Head of caudate nucleus (tissue), 42 donors: ENCODE measurements at places on chromosomes 12 and 14.

- no peak for DNase-seq
Measured at GRCh38 chr12:30357766-30358490, 337.7 kb downstream of the IPO8 start.

- DNase-seq, result peak; percentile 53
Measured at GRCh38 chr14:60349663-60350365, 100.8 kb downstream of the PPM1A start.

DNA sequence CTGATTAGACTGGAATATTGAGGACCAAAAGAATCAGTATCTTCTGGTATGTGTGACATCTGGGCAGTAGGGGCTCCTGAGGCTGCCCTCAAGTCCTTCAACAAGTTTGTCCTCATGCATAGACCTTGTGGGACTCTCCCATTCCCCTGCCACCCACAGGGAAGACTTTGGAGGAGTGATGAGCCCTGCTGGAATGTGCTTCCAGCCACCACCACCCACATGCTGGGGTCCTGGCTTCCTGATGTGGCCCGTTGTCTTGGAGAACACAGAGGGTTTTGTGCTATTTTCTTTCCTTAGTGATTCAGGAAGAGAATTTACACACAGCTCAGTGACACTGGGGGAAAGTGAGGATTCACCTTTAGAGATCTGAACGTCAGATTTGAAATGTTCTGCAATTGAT lies 29.2 kb upstream of the SEL1L start:
- DNase-seq, result no peak

- DNase-seq, result no peak
Measured at GRCh38 chr12:122449317-122449716, 26.8 kb upstream of the CLIP1 start.

DNA sequence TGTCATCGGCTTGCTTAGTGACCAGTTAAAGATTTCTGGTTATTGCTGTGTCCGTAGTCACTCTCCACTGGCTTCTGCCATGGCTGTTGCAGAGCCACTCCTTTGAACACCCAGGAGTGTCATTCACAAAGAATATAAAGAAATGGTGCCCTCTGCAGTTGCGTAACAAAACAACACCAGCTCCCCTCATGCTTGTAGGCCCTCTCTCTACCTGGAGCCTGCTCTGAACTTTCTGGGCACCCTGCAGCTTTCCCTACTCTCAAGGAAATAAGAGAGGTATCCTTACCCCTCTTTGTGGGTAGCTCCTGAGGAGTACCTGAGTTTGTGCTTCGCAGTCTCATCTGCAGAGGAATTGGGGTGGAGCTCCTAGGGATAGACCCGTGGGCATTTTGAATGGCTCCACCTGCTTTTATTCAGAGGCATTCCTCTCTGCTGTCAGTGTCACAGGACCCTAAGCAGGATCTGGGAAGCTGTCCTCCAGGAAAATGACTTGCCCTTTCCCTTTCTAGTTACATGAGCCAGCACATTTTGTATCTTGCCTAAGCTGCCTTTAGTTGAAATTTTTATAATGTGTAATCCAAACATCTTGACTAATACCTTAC lies 97.2 kb upstream of the TMEM260 start:
- DNase-seq, result no peak

DNA sequence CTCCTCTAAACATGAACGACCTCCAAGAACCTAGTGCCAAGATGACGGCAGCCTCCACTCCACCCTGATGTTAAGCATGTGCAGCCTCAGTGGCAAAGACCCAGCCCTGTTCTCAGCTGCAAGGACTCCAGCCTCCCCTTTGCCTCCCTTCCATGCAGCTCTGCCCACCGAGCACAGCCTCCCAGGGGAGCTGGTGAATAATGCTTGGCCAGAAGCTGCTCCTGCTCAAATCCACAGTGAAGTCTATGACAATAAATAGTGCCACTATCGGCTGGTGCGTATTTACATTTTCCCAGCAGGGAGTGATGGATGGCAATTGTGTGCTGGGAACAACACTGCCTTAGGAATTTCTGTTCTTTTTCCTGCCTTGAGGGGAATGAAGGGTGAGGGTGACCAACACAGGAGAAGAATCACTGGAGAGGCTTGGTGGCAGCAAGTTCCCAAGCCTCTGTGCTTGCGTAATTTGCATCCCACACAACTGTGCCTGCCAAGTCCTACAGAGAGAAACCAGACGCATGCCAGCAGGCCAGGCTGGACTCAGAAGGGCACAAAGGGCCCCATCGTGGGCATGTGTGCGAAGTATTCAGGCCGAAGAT lies 29.9 kb upstream of the TC2N start:
- peak; percentile 80 for DNase-seq

DNA sequence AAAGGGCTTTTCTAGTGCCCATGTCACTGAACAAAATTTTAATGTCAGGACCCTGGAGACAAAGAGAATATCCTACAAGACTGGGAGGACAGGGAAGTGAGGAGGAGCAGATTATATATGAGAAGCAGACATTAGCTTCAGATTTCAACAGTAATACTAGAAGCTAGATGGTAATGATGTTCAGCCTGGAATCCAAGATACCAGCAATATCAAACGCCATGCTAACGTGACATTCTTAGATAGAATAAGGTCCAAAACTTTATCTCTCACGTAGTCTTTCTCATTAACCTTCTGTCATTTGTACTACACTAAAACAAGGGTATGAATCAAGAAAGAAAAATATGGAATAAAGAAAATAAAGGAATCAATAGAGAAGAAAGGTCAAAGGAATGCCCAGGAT lies 18.7 kb downstream of the SOS2 start:
- DNase-seq, result no peak

GRCh38 chr14:77123381-77124325 lies 17.9 kb downstream of the ZDHHC22 start:
- peak; percentile 83 for DNase-seq

DNA sequence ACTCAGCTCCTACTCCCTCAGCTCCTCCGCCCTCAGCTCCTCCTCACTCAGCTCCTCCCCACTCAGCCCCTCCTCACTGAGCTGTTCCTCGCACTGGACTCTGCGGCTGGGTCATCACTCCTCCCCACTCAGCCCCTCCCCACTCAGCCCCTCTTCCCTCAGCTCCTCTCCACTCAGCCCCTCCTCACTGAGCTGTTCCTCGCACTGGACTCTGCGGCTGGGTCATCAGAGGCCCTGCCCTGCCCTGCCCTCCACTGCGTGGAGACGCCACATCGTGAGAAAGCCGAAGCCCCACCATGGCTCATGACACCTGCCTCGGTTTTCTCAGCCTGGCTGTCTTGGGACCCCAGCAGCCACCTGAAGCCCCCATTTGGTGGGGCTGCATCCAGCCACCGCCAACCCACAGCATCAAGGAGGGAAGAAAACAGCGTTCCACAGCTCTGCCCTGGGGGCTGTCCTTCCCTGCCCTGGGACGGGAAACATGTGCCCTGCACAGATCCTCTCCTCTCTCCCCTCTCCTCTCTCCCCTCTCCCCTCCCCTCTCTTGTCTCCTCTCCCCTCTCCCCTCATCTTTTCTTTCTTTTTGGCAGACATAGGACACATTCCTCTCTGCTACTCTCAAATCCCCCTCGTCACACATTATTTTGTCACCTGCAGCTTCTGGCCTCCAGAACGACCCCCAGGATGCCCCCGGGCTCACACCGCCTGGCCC lies 17.7 kb downstream of the NOC4L start:
- DNase-seq, result no peak

DNA sequence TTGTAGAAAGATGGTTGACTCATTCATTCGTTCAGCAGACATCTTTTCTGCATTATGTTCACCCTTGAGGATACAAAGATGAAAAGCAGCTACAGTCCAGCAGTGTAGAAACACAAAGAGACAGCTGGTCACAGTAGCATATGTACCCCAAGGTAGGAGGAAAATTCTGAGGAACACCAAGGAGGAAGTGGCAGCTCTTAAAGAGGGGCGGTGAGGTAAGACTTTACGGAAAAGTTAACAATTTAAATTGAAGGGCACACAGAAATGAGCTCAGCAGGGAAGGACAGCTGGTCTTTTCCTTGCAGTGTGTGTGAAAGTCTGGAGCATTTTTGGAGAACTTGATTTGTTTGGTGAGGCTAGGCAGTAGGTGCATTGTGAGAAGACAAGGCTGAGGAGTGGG lies 3.5 kb downstream of the SLC35E3 start:
- no peak for DNase-seq

- DNase-seq, result no peak
Measured at GRCh38 chr14:99224116-99224910, 47.7 kb downstream of the BCL11B start.

- DNase-seq, result no peak
Measured at GRCh38 chr12:16198884-16199283, 78.6 kb downstream of the SLC15A5 start.

- DNase-seq, result no peak
Measured at GRCh38 chr12:100591979-100592378, 18.5 kb downstream of the GAS2L3 start.

DNA sequence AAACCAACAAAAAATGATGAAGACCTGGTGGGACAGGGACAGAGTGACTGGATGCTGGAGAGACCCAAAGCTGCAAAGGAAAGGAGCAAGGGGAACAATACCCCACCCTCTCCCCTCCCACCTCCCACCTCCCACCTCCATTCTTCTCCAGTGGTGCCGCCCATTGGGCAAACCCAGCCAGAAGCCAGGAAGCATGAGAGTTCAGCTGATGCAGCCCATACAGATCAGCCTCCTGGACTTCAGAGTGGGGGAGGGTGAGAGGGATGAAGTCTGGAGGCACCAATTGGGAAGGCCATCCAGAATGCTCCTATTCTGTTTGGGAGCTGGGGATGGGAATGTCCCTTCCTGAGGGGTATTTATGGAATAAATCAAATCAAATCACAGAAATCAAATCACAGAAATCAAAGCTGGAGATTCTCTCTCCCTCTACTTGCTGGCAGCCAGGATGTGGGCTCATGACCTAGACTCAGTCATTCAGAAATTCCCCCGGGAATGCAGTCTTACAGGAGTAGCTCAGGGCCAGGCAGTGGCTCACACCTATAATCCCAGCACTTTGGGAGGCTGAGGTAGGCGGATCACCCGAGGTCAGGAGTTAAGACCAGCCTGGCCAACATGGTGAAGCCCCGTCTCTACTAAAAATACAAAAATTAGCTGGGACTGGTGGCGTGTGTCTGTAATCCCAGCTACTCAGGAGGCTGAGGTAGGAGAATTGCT lies 31.1 kb downstream of the IRF2BPL start:
- DNase-seq, result no peak

- no peak for DNase-seq
Measured at GRCh38 chr14:65287264-65288131, 125.0 kb upstream of the FUT8 start.

DNA sequence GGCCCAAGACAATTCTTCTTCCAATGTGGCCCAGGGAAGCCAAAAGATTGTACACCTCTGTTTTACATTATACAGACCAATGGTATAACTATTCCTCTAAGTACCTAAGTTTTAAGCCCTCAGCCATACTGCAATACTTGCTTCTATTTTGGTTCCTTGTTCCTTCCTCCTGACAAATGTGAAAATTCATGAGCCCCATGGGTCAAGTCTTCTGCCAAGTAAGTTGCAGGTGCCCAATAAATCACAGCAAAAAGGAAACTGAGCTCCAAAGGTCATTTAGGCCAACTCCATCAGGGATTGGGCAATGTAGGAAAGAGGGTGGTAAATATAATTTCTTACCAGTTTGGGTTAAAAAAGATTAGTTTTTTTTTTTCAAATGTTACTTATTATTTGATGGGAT lies 57.7 kb upstream of the NPFF start:
- DNase-seq, result no peak

- DNase-seq, result no peak
Measured at GRCh38 chr12:108305991-108306501, 33.1 kb downstream of the CMKLR1 start.

DNA sequence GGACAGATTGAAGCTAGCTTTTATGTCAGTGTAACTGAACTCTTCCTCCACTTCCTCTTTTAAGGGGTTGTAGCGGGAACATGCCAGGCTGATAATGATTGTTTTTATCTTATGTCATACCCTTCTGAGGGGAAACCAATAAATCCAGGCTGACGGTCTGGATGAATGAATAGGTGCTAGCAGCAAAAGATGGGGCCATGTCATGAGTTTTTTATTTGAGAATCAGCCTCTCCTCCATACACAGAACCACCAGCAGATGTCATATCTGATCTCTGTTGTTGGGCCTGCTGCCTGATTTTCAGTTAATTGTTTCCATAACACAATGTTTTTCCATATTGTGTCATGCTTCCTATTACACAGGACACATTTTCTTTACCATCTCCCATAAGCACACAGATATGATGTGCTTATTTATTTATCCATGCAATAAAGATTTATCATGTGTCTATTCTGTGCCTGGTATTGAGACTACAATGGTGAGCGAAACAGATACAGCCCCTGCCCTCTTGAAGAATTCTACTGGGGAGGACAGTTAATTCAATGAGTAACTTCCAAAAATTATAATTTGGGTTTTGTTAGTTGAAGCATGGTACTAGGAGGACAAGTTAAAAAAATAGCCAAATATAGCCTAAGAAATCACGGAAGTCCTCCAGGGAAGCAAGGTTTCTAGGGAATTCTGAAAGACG lies 33.6 kb upstream of the CRY1 start:
- no peak for DNase-seq

- no peak for DNase-seq
Measured at GRCh38 chr12:116490471-116490870, 68.7 kb upstream of the MAP1LC3B2 start.

GRCh38 chr12:93465841-93466240 lies 1.5 kb upstream of the MRPL42 start:
- no peak for DNase-seq

DNA sequence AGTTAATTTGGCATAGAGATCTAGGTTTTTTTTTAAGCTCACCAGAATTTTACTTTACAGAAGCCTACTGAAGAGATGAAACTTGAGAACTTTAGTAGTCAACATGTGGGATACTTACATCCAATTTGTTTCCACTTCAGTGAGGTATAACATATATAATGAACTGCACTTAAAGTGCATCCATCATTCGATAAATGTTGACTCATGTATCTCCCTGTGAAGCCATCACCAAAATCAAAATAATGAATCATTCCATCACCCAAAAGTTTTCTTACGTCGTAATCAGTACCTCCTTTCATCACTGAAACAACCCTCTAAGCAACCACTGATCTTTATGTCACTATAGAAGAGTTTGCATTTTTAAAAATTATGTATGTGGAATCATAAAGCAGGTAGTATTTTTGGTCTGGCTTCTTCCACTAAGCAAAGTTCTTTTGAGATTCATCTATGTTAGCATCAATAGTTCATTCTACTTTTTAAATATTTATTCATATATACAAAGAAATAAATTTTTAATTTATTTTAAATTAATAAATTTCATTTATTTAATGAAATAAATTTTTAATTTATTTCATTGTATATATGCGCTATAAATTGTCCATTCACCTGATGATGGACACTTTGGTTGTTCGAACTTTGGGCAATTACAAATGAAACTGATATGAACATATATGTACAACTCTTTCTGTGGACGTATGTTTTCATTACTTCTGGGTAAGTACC lies 2.0 kb upstream of the CPNE8 start:
- no peak for DNase-seq

DNA sequence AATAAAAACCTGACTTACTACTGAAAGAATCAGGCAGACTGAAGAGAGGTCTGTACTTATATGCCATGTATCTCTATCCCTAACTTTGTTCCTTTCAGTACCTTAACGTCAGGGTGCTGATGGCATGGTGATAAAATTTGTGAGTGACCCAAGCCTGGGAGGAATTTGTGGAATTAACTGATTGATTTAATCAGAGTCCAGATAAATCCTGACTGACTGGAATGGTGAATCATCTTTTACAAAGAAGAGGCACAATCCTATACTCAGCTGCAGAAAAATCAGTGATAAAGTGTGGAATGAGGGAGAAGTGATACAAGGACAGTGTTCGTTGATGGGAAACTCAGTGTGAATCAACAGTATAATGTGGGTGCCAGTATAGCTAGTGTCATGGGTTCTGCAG lies 3.7 kb downstream of the TDG start:
- DNase-seq, result no peak

GRCh38 chr14:68246786-68247105 lies 427.2 kb downstream of the RAD51B start:
- no peak for DNase-seq
